ENCODE measurements at places on chromosomes 4 and X.

GRCh38 chr4:108991551-108992328 is 228.9 kb upstream of the ETNPPL start:
- DNase-seq = no peak

- DNase-seq = no peak
Observed at GRCh38 chr4:118948545-118949144, 60.0 kb downstream of the SYNPO2 start.

- DNase-seq = no peak
Observed at GRCh38 chr4:138975225-138975624, 40.4 kb upstream of the NOCT start.

- no peak for DNase-seq
Observed at GRCh38 chr4:28221536-28221935, 1360.9 kb downstream of the STIM2 start.

- DNase-seq = no peak
Observed at GRCh38 chr4:156335721-156336120, 382.1 kb upstream of the CTSO start.

- no peak for DNase-seq
Observed at GRCh38 chrX:114365065-114365834, 218.6 kb upstream of the HTR2C start.

GRCh38 chr4:1093391-1094335 is 19.7 kb downstream of the RNF212 start:
- no peak for DNase-seq

Measured in cortex of kidney (tissue), 1 donor.